IPS DF 19.7 (cell line): ENCODE measurements at places on chromosomes 7 and 10.

DNA sequence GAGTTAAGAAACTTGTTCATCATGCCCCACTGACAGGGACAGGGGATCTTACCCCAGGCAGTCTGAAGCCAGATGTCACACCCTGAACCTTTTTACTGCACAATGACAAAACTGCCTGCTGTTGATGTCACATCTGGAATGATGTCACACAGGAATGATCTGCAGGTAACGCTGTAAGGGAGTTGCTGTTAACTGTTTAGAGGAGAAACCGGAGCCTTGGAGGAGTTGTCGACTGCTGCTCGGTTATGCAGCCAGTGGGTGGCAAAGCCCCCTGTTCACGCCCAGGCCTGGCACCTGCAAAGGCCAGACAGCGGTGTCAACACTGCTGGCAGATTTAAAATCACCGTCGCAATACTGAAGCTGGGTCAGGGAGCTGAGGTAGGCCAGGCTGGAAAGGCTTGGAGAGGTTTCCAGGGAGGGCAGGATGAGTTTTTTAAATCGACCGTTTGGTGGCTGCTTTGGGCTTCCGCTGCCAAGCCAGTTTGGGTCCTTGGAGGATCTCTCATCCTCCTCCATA is 10.0 kb upstream of the SLIT1 start:
- no peak for DNase-seq

DNA sequence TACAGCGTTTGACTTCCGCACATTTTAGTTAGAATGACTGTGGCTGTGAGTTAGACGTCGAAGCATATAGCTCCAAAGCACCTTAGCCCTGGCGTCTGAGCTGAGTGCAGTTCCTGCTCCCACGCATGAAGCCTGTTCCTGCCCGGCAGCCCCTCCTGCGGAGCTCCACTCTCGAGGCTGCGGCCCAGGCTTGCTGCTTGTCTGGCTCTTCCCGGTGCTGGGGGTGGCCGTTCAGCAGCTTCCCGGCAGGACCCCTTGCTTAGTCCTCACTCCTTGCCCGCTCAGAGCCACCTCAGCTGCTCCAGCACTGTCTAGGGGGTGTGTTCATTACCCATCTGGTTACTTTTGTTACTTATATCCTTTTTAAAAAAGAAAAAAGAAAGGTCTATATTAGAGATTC is 88.1 kb upstream of the DNAJB6 start:
- no peak for DNase-seq

- DNase-seq, result no peak
These were observed 61.5 kb downstream of the HBP1 start for GRCh38 chr7:107230334-107230733.

DNA sequence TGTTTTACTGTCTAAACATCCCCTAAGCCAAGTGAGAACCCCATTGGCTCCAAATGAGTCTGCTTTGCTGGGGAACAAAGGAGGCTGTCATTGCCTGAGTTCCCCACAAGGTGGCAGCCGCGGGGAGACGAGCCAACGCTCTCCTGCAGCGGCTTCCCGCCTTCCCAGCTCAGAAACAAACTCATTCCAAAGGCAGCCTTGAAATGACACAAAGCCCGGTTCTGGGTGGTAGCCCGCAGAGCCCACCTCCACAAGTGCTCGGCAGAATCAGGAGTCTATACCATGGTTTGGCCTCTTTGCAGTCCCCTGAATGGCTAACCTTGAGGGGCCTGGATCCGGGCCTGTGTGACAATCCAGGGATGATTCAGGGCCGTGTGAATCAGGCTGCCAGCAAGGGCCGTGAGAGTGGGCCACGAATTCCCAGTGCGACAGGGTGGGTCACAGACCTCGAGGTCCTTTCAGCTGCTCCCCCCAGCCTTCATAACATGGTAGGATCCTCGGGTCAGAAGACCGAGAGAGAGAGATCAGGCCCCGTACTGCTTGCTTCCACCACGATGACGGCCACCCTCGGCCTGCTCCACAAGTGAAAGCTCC is 79.7 kb downstream of the DLG5 start:
- peak; percentile 57 for DNase-seq

DNA sequence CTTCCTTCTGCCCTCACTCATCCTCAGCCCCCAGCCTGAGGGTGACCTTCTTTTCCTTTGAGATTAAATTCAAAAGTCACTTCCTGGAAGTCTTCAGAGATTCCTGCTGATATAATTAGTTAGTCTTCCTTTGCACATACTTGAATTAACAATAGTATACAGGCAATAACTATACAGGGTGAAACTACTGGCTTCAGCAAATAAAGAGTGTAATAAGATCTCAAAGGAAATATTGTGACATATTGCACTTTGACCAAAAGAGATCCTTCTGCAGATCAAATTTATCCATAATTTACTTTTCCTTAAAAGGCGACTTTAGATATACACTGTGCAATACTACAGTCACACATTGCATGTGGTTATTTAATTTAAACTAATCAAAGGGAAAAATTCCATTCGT is 123.8 kb downstream of the SEMA3A start:
- no peak for DNase-seq

DNA sequence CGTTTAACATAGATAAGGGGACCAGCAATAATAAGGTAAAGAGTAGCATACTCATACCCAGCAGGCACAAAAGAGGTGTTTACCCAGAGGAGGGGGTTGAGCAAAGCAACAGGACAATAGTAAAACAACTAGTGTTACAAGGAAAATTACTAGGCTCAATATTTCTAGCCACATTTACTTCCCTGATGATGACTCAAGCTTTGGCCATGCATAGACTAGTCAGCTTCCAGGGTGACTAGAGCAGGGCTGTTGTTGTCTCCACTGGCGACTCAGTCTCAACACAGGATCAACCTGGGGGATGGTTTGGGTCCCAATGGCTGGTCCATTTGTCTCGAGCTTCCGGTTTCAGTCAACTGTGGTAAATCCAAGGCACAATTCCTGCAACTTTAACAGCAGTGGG is 217.7 kb upstream of the KCND2 start:
- no peak for DNase-seq

DNA sequence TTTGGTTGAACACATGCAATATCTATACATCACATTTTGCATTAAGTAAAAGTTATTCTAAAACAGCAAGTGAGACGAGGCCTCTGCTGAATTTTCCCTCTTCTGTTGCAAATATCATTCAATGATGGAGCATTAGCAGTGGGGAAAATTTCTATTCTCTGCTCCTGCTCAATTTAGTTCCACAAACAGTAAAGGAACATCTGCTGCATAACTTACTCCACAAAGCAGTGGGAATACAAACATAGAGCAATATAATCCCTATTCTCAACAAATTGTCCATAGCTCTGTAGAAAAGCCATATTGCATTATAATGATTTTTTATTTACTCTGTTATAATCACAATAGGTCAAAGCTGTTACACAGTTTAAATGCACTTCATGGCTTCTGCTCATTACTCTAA is 5.9 kb downstream of the AGR3 start:
- no peak for DNase-seq
